ENCODE measurements at places on chromosomes 6 and 20. TPM values are rescaled to one million over a fixed set of nuclear protein-coding genes. Genes with fewer than 3 reads are reported as not detected.

DNA sequence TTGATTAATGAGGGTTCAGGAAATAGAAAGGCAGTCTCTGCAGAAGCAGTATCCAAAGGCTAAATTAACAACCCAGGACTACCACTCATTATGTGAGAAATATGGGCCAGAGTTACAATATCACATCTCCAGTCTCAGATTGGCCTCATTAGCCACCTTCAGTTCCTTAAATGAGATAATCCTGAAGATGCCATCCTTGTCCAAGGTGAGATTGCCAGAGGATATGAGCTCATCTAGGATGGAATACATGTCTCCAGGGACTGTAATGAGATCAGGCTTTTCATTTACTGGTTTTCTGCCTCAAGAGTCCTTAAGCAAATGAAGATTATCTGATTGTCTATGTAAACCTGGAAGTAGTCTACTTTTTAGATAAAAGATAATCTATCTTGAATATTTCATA, 196.3 kb downstream of the FUT9 start:
- DNase-seq = no peak

GRCh38 chr20:20334489-20334888, 33.4 kb upstream of the INSM1 start:
- no peak for DNase-seq

DNA sequence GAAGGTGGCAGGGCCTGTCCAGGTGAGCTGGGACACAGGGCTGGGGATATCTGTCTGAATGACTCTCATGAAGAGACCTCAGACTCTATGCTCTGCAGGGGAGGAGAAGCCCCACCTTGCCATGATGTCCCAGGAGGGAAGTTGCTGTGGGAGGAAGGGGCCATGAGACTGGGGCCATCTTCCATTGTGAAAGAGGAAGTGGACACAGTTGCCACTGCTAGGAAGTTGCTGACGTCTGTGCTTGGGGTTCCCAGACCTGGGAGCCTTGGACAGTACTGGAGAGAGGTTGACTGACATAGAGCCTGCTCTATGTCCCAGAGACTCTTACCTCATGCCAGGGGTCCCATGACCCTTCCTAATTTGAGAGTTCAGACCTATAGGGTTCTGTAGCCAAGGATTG, 24.5 kb downstream of the SIRPB1 start:
- no peak for DNase-seq

GRCh38 chr20:48169650-48170225, 384.5 kb upstream of the SULF2 start:
- DNase-seq = no peak

Gene TCP1
- 125 TPM for total RNA-seq

- DNase-seq = no peak
Measured at GRCh38 chr20:5741089-5741488, 9.1 kb upstream of the SHLD1 start.

GRCh38 chr6:53679446-53679933, 13.9 kb upstream of the KLHL31 start:
- DNase-seq = no peak

Data from Peyer's patch (tissue), 4 donors.